ENCODE measurements at places on chromosomes 11 and 22.

DNA sequence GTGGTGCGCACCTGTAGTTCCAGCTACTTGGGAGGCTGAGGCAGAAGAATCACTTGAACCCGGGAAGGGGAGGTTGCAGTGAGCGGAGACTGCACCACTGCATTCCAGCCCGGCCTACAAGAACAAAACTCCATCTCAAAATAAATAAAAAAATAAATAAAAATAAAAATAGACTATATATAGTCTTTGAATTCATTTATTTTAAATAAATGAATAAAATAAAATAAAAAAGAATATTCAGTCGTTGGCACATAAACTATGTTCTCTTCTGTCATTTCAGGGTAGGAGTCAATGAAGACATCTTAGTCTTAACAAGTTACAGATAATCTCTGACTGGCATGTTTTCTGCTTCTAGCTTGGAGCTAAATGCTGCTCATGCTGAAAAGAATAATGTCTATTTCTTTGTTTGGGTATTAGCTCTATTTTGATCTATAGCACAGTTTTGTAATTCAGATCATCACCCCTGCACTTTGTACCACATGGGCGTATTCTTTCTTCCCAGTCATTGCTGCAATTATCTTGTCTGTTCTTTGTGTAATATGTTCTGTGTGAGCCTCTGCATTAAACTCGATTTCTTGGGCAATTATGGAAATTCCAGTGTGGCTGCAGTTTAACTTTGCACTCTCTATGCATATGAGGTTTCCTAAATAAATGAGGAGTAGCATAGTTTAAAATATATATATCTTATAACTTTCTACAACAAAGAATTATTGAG is 1.4 kb upstream of the MS4A14 start:
- H3K4me1 ChIP-seq = no peaks in the 10 kb centered on the region
- no peak for DNase-seq
- no peak overlapping the region for H3K4me3 ChIP-seq
- H3K27me3 ChIP-seq = no peaks in the 10 kb centered on the region

GRCh38 chr11:69401715-69402114 is 79.7 kb upstream of the LINC01488 start:
- H3K27me3 ChIP-seq = no peaks in the 10 kb centered on the region
- H3K36me3 ChIP-seq = no peaks in the 10 kb centered on the region
- DNase-seq = no peak
- H3K4me1 ChIP-seq = no peaks in the 10 kb centered on the region

DNA sequence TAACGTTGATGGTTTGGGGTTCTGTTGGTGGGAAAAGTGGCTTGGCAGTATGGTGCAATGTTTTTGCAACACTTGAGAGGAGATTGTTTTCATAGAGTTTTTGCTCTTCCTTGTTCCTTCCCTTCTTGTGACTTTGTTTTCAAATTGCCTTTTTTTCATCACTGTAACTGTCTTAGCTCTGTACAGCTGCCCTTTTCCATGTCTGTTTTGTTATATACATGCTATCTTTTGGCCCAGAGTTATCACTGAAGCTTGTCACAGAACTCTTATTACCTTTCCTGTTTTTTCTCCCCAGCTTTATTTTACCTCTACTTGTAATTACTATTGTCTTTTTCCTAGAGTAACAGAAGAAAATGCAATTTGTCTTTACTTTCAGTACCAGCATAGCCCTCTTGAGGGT is 154.1 kb downstream of the DDX10 start:
- no peak overlapping the region for H3K27ac ChIP-seq
- no peaks in the 10 kb centered on the region for H3K4me1 ChIP-seq
- no peak overlapping the region for H3K4me3 ChIP-seq
- DNase-seq = no peak
- H3K27me3 ChIP-seq = no peaks in the 10 kb centered on the region
- no peaks in the 10 kb centered on the region for H3K36me3 ChIP-seq

GRCh38 chr11:74654976-74655375 is 62.6 kb downstream of the POLD3 start:
- H3K27me3 ChIP-seq = no peaks in the 10 kb centered on the region
- no peak for DNase-seq
- no peaks in the 10 kb centered on the region for H3K36me3 ChIP-seq
- H3K4me1 ChIP-seq = no peaks in the 10 kb centered on the region
- H3K4me3 ChIP-seq = no peak overlapping the region
